Astrocyte of the hippocampus (primary cell): ENCODE measurements at places on chromosomes 16 and 17.

DNA sequence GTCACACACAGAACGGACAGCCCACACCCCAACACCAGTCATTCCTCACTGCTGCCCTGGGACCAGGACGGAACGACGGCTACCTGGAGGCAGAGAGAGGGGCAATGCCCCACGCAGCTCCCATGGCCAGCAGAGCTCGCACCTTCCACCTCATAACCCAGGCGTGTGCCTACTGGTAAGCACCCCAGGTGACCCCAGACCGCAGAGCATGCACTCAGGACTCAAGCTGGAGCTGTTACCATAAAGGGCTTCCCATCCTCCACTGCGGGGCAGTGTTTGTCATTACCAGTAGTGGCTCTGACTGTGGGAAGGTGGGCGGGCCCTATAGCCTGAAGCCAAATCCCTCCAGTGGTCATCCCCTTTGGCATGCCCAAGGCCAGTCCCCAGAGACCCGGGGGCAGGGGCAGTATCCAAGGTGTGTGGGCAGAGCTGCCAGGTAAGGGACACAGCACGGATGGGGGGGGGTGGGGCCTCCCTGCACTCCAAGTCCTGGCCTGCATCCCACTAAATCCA, 4.7 kb upstream of the BCAR1 start:
- DNase-seq = peak; percentile 55

DNA sequence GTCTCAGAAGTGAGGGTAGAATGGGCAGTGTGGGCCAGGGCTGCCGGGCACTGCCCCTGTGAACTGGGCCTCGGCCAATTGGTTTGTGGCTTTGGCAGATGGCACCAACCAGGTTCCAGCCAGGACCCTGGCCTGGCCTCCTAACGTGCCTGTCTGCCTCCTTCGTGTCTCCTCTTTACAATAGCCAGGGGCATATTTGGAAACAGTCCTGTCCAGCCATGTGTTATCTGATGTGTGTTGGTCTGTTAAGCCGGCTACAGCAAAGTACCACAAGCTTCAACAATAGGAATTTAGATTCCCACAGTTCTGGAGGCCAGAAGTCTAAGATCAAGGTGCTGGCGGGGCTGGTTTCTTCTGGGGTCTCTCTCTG, 14.6 kb downstream of the CRISPLD2 start:
- DNase-seq = peak; percentile 91

GRCh38 chr17:15431766-15432165, 35.7 kb downstream of the CDRT4 start:
- DNase-seq = no peak

DNA sequence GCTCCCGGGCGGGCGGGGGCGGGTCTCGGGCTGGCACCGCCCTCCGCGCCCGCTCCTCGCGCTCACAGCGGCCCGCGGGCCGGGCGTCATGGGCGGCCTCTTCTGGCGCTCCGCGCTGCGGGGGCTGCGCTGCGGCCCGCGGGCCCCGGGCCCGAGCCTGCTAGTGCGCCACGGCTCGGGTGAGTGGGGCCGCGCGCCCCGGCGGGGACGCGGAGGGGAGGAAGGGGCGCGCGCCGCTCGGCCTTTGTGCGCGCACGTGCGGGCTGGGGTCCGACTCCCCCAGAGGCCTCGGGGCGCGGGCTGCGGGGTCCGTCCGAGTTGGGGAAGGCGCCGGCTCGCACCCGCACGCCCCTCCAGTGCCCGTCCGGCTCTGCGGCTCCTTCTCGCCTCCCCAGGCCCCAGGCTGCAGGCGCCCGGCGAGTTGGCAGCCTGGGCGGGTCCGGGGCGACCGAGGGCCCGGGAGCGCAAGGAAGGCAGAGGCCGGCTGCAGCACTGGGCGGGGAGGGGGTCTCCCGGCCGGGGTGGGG, at the start of gene NME4:
Gene NME4 (plus strand): TSS at position 65 of the 527 bp plus-strand sequence. CDS start 24 bp downstream, at position 89.
- peak; percentile 60 for DNase-seq

DNA sequence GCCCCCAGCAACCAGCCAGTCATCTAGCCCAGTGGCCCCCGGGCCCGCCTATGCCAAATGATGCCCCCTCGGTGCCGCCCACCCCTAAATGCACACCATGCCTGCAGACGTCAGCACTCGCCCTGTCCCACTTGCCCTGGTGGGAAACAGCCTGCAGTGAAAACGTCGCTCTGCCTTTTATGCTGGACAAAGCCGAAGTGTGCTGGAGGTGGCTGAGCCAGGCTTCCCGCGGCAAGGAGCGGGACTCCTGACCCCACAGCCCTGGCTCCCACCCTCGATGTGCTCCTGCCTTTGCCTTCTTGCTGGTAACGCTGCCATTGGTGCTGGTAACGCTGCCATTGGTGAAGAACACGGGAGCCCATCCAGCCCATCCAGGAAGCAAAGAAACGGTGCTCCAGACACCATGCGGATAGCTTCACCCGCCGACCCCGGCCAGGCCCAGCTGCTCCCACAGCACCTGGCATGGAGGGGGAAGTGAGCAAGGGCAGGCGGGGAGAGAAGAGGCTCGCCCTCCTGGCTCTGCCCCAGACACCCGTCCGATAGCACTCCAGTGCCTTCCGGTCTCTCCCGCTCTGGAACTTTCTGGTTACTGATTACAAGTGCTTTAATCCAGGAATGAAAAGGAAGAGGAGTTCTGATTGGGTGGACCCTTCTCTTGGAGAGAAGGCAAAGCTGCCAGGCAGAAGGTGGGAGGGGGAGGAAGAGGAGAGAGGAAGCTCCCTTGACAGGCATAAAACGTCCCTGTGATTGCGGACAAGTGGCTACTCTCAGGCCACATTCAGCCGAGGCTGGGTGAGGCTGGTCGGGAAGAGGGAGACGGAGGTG, 4.0 kb upstream of the BAIAP2 start:
- DNase-seq = no peak

DNA sequence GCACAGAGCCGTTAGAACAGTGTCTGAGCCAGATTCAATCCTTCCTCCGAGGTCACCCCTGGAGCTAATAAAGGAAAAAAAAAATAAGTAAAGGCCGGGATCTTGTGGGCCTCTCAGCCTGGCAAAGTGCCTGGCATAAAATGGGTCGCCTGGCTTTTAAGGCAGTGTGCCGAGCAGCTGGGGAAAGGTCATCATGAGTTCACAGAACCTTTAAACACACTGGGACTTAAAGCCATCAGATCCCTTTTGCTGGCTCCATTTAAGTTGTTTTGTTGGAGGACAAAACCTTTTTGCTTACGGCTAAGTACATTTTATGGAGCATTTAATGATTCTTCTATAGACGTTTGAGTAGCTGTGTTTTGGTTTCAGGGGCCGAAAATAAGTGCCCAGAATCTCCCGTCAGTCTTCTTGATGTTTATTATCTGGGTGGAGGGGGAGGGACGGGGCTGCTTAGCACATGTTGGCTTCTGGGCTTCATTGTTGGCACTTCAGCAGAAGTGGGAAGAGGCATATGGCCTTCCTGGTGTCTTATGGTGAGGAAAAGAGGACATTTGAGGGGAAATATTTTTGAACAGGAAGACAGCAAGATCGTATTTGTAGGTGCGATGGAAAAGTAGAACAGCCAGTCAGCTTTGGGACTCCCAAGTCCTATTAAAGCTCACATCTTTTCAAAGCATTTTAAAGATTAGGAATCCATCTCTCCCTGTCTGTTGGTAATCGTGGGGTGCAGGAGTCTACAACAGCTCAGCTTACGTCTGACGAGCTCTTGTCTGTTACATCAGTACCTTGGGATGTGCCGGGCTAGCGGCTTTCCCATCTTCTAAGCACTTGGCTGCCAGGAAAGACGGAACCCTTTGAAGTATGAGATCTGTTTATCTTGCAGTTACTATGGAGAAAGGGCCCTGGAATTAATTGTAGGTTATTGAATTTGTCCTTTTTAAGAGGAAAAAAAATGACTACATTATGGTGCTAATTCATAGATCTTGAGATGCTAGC, 31.1 kb downstream of the RBFOX1 start:
- DNase-seq = peak; percentile 17

- DNase-seq = no peak
These were observed 247.4 kb downstream of the SHISA9 start for GRCh38 chr16:13148836-13149235.
